ENCODE measurements at places on chromosomes 5 and 9.

DNA sequence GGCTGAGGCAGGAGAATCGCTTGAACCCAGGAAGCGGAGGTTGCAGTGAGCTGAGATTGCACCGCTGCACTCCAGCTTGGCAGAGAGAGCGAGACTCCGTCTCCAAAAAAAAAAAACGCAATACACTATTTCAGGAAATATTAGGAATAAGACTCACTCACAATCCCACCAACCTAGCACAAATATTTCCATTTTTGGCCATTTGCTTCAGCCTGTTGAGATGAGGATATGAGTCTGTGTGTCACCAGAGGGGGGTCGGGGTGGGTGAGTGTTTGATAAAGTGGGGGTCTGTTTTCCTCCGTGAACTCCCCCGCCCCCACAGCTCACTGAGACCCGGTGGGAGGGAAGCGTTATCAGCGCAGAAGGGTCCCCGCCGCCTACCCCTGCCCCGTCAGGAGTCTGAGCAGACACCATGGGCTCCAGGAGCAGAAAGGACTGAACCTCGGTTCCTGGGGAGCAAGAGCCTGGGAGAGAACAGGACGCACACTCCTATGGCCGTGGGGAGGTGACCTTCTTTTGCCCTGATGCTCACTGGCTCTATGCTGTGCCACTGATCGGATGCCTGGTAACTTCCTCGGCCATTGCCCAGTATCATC lies 153.8 kb upstream of the PHYKPL start:
- no peak overlapping the region for H3K4me3 ChIP-seq
- DNase-seq = no peak
- no peak overlapping the region for H3K27ac ChIP-seq

- no peak overlapping the region for H3K4me3 ChIP-seq
- H3K27me3 ChIP-seq = no peaks in the 10 kb centered on the region
- H3K36me3 ChIP-seq = no peaks in the 10 kb centered on the region
- no peak for DNase-seq
These were observed 26.4 kb upstream of the CTNNA1 start for GRCh38 chr5:138726848-138727247.

DNA sequence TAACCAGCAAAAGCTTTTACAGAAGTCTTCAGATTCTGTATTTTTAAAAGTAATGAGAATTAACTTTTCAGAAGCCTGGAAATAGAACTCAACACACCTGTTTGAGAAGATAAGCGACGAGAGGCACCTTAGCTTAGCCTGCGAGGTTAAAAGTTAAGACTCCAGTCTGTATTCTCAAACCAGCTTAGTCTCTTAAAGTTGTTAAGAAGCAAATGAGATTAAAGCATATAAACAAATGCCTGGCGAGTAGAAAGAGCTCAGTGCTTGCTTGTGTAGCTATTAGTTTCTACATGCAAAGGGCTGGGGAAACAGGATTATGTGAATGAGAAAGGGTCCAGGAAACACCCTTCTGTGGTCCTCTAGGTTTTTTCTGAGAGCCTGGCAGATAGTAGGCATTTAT lies 51.7 kb downstream of the MTAP start:
- no peak for DNase-seq
- H3K27me3 ChIP-seq = no peaks in the 10 kb centered on the region
- H3K36me3 ChIP-seq = peaks cover 46% of the 10 kb centered on the region
- no peak overlapping the region for H3K4me3 ChIP-seq
- no peaks in the 10 kb centered on the region for H3K4me1 ChIP-seq

GRCh38 chr9:135051316-135052038 lies 36.0 kb upstream of the OLFM1 start:
- no peak for DNase-seq
- no peaks in the 10 kb centered on the region for H3K4me1 ChIP-seq
- H3K27me3 ChIP-seq = no peaks in the 10 kb centered on the region
- H3K4me3 ChIP-seq = no peak overlapping the region

DNA sequence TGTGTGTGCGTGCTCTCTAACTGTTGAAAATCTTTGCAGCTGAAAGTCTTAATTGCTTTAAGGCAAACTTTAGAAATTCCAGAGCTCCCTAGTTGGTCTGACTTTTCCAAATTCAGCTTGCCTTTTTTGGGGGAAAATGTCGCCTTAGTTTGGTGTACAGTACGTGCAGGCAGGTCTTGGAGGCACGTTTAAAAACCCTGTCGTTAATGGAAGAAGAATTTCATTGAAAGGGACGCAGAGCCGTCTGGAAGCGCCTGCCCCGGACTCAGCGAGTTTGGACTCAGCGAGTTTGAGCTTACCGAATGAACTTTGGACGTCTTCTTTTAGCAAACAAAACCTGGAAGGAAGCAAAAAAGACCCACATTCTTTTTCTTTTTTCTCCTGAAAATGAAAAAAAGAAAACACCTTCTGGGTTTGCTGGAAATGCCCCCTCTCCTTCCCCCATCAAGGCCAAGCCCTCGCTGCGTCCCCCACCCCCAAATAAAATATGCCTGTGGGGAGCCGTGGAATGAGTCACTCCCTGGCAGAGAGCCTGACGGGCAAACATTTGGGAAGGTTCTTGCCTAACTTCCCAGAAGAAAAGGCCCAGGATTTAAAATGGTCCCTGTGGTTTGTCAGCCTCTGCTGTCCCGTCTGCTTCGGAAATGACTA lies 1.5 kb downstream of the NEK6 start:
- DNase-seq = peak; percentile 65
- no peaks in the 10 kb centered on the region for H3K27me3 ChIP-seq
- peaks cover 35% of the 10 kb centered on the region for H3K4me1 ChIP-seq

Measured in heart left ventricle (tissue), 16 donors.